Glomerular endothelial cell (primary cell): ENCODE measurements at places on chromosomes 16 and 17. TPM values are rescaled to one million over a fixed set of nuclear protein-coding genes. Genes with fewer than 3 reads are reported as not detected.

Gene KCNH4
- total RNA-seq: 0.05 and 0.70 TPM in 2 replicates

Gene TPSD1
- total RNA-seq: not detected in 2 replicates

Gene CACNG4
- 0.05 TPM in 1 of 2 replicates, not detected in the other for total RNA-seq

Gene IFI35
- total RNA-seq: 31.6 and 33.4 TPM in 2 replicates

Gene ENO3
- total RNA-seq: 0.15 and 2.6 TPM in 2 replicates

Gene IL17C
- total RNA-seq: not detected in 2 replicates

Gene TVP23A
- total RNA-seq: not detected in 2 replicates

Gene WDR90
- 17.4 and 21.2 TPM in 2 replicates for total RNA-seq

Gene TMC5
- not detected in 2 replicates for total RNA-seq

Gene CCL2
- total RNA-seq: 406 and 1,495 TPM in 2 replicates

Gene TBC1D16
- total RNA-seq: 30.5 and 35.8 TPM in 2 replicates

Gene ABI3
- total RNA-seq: 22.3 and 26.2 TPM in 2 replicates

Gene C16orf96
- not detected in 2 replicates for total RNA-seq

Gene GPR142
- 0.10 TPM in 1 of 2 replicates, not detected in the other for total RNA-seq

Gene SLC38A8
- total RNA-seq: not detected in 2 replicates

Gene SHCBP1
- 2.6 and 6.5 TPM in 2 replicates for total RNA-seq

Gene HS3ST3B1
- 7.0 and 9.4 TPM in 2 replicates for total RNA-seq

Gene BOLA2B
- total RNA-seq: 223 and 376 TPM in 2 replicates

Gene OR4D1
- not detected in 2 replicates for total RNA-seq

Gene KCTD19
- 0.23 TPM in 1 of 2 replicates, not detected in the other for total RNA-seq

Gene TERB1
- not detected in 2 replicates for total RNA-seq

Gene MYLK3
- 0.06 TPM in 1 of 2 replicates, not detected in the other for total RNA-seq

Gene RNF112
- total RNA-seq: 0.12 TPM in 1 of 2 replicates, not detected in the other

Gene ZSCAN10
- total RNA-seq: not detected in 2 replicates

Gene WDR45B
- total RNA-seq: 78.3 and 94.4 TPM in 2 replicates

Gene CES5A
- total RNA-seq: not detected in 2 replicates

Gene KCNAB3
- total RNA-seq: 0.12 and 2.1 TPM in 2 replicates

Gene PIK3R5
- not detected in 2 replicates for total RNA-seq

Gene TEX14
- total RNA-seq: not detected in 2 replicates

Gene TP53TG3E
- not detected in 2 replicates for total RNA-seq
